ENCODE measurements at places on chromosomes 12 and 14. TPM values are rescaled to one million over a fixed set of nuclear protein-coding genes. Genes with fewer than 3 reads are reported as not detected.

DNA sequence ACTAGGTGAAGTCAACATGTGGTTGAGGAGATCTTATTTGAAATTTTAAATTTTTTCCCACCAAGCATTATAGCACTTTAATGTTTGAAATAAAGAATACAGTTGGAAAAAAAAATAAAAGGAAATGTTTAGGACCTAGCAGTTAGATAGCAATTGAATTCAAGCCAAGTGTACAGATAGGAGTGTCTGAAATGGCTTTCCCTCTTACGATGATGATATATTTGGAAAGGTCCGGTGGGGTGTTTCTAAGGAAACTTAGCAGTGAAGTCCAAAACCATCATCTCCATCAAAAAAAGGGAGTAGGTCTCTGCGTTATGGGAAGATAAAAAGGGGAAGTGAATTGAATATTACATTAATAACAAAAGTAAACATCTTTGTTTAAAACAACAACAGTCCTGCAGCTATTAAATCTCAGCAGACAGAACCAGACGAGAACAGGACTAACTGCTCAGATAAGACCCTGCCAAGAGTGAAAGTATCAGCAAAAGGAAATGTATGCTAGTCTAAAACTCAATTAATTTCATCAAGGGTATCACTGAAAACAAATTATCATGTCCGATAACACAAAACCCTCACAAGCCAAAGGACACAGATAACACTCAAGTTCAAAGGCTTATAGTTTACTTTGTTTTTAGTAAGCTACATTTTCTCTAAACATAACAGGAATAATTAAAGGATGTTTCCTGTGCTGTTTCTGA, 242.0 kb downstream of the BMP4 start:
- DNase-seq: no peak

DNA sequence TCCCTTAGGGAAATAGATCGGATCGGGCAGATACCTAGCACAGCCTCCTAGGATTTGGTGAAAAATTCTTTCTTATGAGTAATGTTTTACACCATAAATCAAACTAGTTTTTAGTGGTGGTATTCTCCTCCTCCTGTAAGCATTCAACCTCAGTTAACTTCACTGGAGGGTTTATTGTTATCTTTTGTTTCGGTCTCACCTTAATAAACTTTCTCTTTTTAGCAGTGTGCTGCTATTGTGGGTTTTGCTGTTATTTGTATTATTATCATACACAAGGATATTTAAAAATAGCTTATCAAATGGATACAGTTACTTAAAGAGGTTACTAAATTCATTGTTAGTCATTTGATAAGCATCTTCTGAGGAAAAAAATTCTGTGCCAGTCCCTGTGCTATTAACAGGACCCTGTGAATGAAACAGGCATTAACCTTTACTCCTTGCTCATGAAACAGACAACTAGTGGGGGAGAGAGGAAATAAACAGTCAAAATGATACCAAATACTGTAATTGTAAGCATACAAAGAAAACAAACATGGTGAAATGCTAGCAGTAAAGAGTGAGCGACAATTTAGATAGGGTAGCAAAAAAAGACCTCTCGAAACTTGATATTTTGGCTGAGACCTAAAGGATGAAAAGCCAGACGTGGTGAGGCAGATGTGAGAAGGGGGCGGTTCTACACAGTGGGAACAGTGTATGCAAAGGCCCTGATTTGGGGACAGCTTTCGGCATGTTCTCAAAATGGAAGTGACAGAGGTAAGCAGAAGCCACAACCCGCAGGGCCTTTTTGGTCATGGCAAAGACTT, 178.7 kb upstream of the SOX5 start:
- no peak for DNase-seq

GRCh38 chr12:127230843-127231260, 1036.1 kb upstream of the TMEM132C start:
- no peak for DNase-seq

PPP1R13B gene
- 10.5 TPM for total RNA-seq

DNA sequence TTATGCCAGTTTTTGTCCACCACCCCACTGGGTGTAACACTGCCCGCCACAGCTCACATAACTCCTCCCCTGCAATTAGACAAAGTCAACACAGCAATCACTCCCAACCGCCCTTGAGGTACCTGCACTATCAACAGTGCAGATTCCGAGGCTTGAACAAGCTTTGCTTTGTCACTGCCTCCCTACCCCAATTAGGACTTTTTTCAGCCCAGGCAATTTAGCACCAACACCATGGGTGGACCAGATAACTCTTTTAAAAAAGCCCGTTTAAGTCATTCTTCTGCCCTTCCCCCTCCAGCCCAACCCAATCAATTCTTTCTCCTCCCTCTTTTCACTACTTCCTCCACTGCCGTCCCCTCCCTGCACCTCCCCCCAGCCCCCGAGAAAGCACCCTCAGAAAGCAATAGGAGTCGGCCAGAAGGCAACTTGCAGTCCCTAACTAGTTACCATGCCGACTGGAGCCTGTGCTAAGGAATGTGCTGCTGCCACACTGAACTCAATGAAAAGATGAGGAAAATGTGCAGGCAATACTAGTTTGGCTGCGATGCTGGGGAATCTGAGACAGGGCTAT, 45.7 kb upstream of the OTX2 start:
- DNase-seq: no peak

- DNase-seq: no peak
Measured at GRCh38 chr14:72610096-72610830, 283.6 kb downstream of the DPF3 start.

- no peak for DNase-seq
Measured at GRCh38 chr14:25607192-25607591, 557.2 kb upstream of the STXBP6 start.

- DNase-seq: no peak
Measured at GRCh38 chr12:50579757-50580267, 75.0 kb downstream of the DIP2B start.

- no peak for DNase-seq
Measured at GRCh38 chr14:55272922-55273321, 1.7 kb downstream of the FBXO34 start.

KIF5A gene
- total RNA-seq: not detected

- no peak for DNase-seq
Measured at GRCh38 chr14:60051721-60052221, 40.0 kb upstream of the PCNX4 start.

- DNase-seq: peak; percentile 69
Measured at GRCh38 chr14:49893309-49894213, 679 bp downstream of the ARF6 start.

DNA sequence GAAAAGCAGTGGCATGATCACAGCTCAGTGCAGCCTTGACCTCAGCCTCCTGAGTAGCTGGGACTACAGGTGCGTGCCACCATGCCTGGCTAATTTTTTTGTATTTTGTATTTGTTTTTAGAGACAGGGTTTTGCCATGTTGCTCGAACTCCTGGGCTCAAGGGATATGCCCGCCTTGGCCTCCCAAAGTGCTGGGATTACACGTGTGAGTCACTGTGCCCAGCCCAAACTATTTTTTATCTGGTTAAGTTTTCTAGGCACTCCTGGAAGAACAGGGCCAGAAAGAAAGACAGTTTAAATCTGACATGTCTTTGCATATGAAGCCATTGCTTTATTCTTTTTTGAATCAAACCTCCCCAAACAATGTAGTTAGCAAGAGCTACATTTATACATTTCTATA, 27.5 kb upstream of the PTGR2 start:
- no peak for DNase-seq

PTPRQ gene
- total RNA-seq: 0.12 TPM

- no peak for DNase-seq
Measured at GRCh38 chr12:77575376-77575919, 255.2 kb upstream of the NAV3 start.

GRCh38 chr12:13537623-13538022, 341.1 kb downstream of the EMP1 start:
- DNase-seq: no peak

- no peak for DNase-seq
Measured at GRCh38 chr12:7035463-7035862, 17.2 kb upstream of the LPCAT3 start.
